ENCODE measurements at places on chromosomes 11 and 22.

DNA sequence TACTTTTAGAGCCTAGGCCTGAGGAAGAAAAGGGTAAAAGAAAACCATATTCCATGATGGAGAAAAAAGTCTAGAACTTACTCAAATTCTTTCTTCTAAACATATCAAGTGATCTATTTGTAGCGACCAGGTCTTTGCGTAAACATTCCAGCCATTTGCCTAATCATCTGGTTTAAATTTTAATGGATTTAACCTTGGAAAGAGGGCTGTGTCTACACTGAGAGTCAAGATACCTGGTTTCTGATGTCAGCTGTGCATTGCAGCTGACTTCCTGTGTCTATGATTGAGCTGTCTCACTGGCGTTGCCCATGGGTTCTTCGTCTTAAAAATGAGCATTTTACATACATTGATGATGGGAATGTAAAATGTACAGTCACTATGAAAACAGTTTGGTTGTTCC is 10.0 kb upstream of the TMEM123 start:
- DNase-seq: no peak

DNA sequence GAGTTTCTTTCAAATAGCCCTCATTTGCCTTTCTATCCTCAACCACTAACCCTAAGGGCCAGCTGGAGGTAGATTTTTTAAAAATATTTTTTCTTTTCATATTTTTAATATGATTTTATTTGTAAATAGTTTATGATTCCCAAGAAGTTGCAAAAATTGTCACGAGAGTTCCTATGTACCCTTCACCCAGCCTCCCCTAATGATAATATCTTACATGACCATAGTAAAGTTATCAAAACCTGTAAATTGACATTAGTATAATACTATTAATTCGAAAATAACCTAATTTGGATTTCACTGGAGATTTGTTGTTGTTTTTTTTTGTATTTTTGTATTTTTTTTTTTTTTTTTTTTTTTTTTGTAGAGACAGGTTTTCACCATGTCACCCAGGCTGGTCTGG is 495.5 kb downstream of the MIAT start:
- no peak for DNase-seq

DNA sequence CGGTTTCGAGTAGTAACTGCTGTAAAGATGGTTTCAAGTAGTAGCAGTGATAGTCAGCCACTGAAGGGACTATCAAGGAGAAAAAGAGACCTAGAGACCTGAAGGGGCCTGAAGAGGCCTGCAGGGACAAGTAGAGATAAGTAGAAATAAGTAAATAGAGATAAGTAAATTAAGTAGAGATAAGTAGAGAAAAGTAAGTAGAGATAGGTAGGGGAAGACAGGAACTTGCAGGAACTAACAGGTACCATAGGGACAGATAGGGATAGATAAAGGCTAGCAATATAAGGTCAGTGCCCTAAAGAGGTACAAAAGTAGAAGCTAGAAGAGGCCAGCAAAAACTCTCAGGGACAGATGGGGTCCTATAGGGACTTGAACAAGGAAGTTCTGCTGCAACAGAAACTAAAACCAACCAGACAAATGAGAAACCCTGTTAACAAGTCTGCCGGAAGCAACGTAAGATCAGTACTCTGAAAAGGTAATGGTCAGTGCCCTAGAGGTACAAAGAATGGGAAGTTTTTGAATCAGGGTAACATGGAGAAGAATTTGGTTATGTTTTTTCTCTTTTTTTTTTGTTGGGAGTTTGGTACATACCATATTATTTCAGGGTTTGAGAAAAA is 9.6 kb upstream of the SC5D start:
- no peak for DNase-seq

DNA sequence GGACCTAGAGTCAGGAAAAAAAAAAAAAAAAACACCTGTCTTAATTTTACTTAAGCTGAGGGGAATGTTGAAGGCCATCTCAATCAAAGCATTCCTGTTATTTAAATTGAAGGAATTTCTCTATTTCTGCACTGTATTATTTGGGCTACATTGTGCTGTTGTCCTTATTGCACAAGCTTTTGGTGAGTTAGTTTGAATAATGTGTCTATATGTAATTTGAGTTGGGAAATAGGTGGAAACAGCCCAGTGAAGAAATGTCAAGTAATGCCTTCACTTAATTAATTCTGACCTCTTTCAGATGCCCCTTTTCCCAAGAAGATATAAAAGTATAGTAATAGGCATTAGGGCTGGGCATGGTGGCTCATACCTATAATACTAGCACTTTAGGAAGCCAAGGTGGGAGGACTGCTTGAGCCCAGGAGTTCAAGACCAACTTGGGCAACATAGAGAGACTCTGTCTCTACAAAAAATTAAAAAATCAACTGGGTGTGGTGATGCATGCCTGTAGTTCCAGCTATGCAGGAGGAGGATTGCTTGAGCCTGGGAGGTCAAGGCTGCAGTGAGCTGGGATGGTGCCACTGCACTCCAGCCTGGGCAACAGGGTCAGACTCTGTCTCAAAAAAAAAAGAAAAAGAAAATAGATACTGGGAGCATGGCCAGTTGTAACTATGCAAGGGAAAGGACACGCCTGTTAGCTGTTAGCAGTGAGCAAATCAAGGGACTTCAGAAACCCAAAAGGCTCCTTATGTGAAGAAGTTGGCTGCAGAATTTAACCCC is 34.9 kb downstream of the OR10A6 start:
- no peak for DNase-seq

GRCh38 chr22:22959147-22959827 is 71.7 kb downstream of the IGLL5 start:
- peak; percentile 73 for DNase-seq
